ENCODE measurements at places on chromosomes 7 and 10.

DNA sequence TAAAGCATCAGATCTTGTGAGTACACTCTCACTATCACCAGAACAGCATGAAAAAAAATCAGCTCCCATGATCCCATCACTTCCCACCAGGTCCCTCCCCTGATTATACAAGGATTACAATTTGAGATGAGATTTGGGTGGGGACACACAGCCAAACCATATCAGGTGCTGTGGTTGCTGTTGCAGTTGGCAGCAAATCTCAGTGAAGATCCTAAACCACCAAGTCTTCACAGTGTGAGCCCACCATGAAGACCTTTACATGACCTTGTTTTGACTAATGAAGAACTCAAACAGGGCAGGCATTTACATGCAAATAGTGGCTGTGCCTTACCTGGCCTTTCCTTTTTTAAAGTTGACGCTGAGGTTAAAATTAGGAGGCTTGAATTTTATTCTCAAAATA, 242.6 kb downstream of the ACTR3B start:
- no peak for DNase-seq

GRCh38 chr7:96041171-96041570, 268.8 kb downstream of the DYNC1I1 start:
- DNase-seq = no peak

- DNase-seq = no peak
Measured at GRCh38 chr10:361203-362081, 226.2 kb downstream of the ZMYND11 start.

GRCh38 chr10:88858491-88858890, 6.8 kb upstream of the ANKRD22 start:
- no peak for DNase-seq

DNA sequence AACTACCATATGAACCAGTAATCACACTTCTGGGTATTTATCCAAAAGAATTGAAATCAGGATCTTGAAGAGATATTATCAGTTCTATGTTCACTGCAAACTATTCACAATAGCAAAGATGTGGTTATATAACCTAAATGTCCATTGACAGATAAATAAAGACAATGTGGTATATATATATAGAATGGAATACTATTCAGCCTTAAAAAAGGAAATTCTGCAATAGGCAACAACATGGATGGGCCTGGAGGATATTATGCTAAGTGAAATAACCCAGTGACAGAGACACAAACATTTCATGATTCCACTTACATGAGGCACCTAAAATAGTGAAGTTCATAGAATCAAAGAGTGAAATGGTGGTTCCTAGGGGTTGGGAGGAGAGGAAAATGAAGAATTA, 90.6 kb upstream of the CDK1 start:
- no peak for DNase-seq

DNA sequence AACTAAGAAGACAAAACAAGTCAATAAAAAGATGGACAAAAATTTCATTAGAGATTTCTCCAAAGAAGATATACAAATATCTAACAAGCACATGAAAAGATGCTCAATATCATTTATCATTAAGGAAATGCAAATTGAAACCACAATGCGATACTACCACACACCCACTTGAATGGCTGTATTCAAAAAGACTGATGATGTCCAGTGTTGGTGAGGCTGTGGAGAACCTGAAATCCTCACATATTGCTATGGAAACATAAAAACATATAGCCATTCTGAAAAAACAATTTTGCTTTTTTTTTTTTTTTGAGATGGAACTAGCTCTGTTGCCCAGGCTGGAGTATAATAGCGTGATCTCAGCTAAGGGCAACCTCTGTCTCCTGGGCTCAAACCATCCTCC, 124.1 kb upstream of the LAMB4 start:
- no peak for DNase-seq

DNA sequence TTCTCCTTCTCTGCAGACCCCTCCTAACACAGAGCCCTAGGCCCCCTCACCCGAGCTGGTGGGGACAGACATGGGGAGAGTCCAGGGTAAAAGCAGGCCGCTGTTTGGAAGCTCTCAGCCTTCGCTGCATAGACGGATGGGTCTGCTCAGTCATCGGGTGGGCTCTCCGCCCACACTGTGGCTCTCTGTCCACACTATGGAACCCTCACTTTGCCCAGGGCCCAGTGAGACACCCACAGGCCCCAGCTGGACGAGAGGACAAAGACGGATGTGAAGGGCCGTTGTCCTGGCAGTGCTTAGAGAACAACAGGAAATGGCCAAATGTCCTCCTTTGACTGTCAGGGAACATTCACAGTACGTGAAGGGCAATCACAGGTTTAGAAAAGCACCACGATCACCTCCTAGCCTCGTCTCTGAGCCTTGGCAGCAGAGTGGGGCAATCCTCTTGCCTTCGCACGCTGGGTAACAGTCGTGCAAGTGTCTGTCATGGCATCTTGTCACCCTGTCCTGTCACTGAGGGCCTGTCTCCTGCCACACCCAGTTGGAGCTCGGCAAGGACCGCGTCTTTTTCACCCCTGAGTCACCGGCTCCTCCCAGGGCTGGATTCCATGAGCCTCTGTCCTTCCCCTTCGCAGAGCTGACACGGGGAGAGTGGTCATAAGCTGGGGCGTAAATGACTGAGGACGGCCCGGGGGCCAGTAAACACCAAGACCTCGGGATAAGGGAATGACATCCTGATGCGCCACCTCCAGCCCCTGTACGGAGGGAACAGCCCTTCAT, 80.6 kb downstream of the PRKAG2 start:
- no peak for DNase-seq

- no peak for DNase-seq
Measured at GRCh38 chr7:97005183-97006054, at the start of gene DLX6. DLX6 (plus strand) TSS chr7:97005553; CDS start chr7:97005978, 425 bp downstream.

DNA sequence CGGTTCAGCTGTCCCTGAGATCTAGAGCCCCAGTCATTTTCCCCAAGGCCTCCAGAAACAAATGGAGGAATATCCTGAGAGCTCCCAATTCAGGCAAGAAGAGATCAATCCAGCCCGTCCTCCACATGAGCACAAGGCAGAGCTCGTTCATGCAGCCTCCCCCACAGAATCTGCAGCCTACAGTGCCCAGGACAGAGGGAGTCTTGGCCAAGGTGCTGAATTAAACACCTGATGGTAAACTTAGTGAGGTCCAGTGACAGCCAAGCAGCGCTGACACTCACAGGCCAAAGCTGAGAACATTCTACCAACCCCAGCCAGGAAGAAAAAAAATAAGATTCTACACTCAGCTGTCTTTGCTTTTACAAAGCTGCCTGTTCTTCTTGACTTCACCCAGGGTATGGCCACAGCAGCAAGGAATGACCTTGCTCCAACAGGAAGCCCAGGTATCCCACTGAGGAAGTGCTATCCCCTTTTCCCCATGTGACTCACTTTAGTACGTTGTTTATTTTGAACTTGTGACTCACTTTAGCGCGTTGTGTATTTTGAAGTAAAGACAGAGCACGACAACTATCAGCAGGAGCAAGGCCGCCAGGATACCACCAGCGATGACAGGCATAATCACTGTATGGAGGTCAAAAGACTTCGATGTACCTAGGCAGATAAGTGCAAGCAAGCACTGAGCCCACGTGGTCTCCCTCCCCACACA, 4.4 kb upstream of the CUZD1 start:
- no peak for DNase-seq

- DNase-seq = peak; percentile 69
Measured at GRCh38 chr7:150755473-150756099, 18.4 kb downstream of the GIMAP5 start.

DNA sequence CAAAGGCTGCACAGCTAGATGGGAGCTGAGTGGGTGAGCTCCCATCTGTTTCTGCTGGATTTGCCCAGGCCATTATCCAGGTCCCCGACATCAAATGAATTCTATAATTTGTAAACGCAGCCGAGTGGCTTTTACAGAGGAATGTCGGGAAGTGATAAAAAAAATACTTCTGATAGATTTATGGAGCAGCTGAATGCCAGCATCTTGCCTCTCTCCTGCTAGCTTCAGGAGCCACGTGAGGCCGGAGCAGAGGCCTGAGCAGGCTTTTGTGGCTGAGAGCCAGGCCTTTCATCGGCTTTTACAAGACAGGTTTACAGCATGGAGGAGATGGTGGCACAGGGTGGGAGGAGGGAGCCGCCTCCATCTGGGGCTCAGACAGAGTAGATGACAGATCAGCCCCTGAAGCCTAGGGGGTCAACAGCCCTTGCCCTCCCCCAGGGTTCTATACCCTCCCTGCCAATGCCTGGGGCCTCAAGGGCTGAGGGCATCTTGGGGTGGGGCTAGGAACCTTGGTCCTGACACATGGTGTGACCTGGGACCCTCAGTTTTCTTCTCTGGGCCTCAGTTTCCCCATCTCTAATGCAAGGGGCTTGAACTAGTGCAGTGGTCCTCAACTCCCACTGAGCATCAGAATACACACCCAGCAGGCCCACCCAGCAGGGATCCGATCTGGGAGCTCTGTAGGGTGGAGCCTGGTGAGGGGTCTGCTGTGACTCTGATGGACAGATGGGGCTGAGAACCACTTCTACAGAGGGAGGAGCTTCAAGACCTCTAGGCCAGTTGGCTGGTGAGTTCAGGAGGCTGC, 44.2 kb upstream of the PCBD1 start:
- DNase-seq = no peak

- no peak for DNase-seq
Measured at GRCh38 chr10:116557305-116557880, 11.7 kb downstream of the PNLIP start.

DNA sequence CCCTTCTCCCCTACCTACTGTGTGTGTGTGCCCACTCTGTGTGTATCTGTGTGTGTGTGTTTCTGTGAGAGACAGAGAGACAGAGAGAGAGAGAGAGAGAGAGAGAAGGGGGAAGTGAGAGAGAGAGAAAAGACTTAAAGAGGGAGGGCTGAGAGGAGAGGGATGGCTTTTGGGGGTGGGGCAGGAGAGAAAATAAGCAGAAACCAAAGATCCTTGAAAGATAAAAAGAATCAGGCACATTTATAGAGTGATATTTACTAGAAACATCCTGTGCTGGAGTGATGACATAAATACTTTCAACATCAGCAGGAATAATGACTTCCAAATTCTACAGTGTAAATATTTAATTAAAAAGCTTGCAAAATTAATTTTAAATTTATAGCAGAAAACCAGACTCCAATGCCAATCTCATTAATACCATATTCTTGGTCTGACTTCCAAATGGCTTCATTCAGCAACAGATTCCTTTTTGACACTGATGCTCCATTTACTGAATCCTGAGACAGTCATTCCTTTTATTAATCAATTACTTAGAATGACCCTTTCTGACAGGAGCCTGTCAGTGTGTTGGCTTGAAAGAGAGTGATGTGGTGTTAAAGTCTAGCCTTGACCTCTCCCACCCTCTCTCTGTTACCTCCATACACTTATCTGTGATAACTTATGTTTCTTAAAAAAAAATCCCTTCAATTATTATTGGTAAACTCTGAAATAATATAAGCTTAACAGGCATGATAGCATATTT, 41.7 kb upstream of the WNT2 start:
- DNase-seq = no peak

DNA sequence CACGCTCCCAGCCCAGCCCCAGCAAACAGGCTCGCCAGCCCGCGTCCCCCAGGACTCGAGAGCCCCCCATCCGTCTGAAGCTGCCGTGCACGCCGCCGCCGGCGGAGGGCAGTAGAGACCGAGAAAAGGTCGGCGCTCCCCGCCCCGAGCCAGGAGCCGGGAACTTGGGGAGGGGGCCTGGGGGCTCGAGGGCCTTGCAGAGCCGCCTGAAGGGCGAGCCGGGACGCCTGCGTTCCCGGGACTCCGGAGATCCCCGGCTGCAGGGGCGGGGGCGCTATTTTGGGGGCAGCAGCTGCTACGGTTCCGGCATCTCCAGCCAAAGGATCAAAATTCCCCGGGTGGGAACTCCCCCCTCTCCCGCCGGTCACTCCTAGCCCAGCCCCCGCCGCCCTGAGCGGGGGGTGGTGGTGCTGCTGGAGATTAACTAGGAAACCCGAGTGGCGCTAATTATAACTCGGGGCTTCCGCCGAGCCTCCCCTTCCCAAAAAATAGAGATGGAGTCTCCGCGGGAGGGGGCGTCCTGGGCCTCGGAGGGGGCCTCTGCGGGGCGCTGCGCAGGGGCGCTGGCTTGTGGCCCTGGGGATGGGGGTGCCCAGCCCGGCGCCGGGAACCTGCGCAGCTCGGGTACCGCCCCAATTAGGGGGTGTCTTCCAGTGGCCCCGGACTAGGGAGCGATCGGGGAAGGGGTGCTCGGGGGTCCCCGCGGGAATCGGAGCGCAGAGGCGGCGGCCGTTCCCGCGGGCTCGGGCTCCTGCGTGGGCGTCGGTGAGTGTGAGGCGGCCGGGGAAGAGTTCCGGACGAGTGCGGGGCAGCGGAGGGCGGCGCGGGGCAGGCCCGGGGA, 608 bp downstream of the ACHE start:
- DNase-seq = peak; percentile 17

GRCh38 chr7:44087911-44088838, 5.8 kb upstream of the POLM start:
- DNase-seq = no peak

GRCh38 chr10:94645285-94645684, 38.2 kb upstream of the CYP2C18 start:
- no peak for DNase-seq
